ENCODE measurements at places on chromosomes 1 and 21.
A peak's percentile ranks its signal among the peaks of the same experiment; 100 is the strongest.

GRCh38 chr1:193187114-193187513 is 701 bp upstream of the B3GALT2 start:
- no peak for DNase-seq

DNA sequence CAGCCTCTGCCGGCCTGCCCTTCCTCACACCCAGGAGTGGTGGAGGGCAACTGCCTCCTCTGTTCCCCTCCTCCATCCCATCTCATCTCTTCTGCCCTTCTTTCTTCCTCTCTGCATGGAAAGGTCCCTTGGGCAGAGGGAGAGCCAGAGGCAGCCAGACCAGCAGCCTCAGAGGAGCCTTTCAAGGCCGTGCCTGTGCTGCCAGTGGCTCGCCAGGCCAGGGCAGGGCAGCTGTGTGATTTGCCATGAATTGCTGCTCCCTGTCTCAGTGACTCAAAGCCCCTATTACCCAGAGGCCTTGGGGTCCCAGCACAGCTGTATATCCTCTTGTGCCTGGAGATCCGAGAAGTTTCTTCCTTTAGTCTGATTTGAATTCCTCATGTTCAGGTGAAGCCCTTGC is 21.9 kb downstream of the TMCC2 start:
- DNase-seq, result no peak

GRCh38 chr1:19918057-19918456 is 5.4 kb downstream of the PLA2G2E start:
- DNase-seq, result peak; percentile 76

GRCh38 chr1:2533365-2533764 is 3.3 kb upstream of the HES5 start:
- no peak for DNase-seq

DNA sequence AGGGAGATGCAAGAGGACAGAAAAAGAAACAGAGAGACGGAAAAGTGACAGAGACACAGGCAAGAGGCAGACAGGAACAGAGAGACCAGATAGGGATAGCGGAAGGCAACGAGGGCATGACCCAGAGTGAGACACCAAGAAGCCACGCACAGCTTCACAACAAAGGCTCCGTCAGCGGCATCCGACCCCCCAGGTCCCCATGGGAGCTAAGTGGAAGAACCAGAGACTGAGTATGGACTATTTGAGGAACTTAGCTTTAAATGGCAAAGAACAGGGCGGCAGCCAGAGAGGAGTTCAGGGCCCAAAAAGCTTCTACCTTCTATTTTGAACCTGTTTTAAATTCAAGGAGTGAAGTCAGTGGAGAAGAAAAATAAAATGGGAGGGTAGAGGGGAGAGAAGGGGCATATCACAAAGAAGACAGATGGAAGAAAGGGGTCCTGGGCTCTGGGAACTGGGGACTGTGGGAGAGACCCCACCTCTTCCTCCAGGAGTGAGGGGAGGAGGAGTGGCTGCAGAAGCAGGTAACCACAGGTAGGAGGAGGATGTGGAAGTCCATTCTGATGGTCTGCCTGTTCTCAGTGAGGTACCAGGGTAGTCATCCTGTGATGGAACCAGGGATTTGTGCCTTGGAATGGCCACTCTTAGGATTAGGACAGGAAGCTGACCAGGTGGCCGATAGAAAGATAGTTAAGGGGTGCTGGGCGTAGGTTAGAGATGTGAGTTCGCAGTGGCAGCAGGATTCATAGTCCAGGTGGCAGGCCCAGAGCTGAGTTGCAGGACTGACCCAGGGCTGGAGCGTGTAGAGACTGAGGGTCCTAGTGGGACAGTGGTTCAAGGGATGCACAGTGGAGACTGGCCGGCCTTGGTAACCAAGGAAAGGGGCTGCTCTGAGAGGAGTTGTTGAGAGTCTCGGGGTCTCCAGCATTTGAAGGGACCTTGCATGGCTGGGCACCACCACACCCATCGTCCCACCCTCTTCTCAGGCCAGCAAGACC is 37.7 kb downstream of the CSMD2 start:
- DNase-seq, result no peak

GRCh38 chr1:85388416-85388815 is 76.5 kb downstream of the DDAH1 start:
- no peak for DNase-seq

DNA sequence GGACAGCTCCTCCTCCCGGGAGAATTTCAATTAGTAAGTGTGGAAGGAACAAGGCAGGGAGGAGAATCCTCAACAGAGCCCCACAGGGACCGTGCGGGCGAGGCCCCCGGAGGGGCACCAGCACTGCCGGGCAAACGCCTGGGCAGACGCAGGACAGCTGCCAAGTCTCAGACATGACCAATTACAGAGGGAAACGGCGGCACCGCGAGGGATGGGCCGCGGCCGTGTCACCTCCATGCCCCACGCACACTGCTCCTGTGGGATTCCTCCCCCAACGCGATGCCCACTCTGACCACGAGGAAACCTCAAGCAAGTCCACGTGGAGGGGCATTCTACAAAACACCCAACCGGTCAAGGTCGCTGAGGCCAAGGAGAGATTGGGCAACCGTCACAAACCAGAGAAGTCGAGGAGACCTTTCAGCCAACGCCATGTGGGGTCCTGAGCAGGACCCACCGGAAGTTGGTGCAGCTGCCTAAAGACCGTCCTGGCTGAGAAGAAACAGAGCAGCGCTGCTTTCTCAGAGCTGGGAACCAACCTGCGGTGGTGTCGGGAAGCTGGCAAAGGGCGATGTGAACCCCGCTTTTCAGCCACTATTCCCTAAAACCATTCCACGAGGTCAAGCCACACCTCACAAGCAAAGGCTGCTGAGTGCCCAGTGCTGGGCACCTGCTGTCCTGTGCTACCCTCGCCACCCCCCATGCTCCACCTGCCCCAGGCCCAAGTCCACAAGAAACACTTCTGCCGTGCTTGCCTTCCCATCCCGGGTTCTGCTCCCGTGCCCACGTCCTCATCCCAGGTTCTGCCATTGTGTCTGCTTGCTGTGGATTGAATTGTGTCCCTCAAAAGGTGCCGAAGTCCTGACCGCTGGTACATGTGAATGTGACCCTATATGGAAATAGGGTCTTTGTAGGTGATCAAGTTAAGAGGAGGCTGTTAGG is 1.4 kb upstream of the KRTAP10-4 start:
- DNase-seq, result no peak

GRCh38 chr1:156958247-156958714 is 37.8 kb downstream of the LRRC71 start:
- no peak for DNase-seq

- DNase-seq, result no peak
Observed at GRCh38 chr1:21673277-21673780, 4.2 kb upstream of the RAP1GAP start.

DNA sequence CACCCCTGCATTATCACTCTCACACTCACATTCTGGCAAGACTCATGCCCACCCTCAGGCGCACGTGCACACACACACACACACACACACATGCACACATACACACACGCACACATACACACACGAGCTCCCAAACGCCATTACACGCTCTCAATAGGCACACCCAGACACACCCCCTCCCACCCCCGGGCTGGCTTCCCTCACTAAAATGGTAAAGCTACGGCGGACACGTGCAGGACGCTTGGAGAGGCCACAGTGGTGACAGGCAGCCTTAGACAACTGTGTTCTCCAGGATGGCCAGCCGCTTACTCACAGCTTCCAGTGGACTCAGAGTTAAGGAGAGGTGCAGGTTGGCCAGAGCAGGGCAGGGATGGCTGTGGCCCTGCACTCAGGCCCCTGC is 10.1 kb downstream of the MATN1 start:
- DNase-seq, result no peak

DNA sequence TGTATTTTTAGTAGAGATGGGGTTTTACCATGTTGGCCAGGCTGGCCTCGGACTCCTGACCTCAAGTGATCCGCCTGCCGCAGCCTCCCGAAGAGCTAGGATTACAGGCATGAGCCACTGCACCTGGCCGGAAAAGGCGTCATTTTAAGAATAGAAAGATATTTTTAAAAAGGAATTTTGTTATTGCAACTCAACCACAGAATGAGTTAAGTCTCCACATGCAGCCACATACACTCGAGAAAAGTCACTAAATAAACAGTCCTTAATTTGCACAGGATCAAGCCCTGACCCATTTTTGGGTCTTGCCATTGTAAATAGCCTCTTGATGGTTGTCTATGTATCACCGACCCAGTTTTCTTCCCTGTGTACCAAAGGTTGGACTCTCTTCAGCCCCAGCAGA is 85.5 kb downstream of the FBXO2 start:
- DNase-seq, result no peak

DNA sequence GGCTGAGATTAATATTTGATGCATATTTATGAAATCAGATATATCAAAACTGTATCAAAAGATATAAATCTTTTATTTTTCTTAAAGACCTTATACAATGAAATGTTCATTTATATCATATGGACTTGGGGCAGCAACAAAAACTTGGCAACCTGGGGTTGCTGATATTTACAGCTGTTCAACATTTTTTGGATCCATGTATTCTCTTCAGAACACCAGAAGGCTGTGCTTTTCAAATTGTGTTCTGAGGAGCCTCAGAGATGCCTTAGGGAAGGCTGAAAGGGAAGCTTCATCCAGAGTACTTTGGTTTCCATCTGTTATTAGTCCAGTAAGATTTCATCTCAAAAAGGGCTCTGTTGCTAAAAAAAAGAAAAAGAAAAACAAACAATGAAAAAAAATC is 94.8 kb downstream of the DISC1 start:
- DNase-seq, result no peak

GRCh38 chr1:3114846-3115245 is 45.8 kb downstream of the PRDM16 start:
- no peak for DNase-seq

DNA sequence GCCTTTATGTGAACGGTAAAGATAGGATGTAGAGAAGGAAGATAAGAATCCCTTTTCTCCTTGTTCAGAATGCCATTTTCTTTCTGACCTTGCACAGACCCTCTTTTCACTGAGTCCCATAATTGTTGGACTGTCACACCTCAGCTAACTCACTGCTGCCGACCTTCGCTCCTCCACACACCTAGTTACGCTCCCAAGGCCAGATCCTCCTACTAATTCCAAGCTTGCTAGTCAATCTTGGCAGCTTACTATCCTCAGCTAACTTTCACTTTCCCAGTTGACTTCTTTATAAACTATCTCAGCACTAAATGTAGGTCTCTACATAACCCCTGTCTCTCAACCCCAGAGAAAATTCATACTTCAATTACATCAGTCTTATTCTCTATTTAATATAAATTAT is 471.8 kb upstream of the PRMT6 start:
- no peak for DNase-seq

- no peak for DNase-seq
Observed at GRCh38 chr1:100868364-100868995, 26.2 kb downstream of the EXTL2 start.

DNA sequence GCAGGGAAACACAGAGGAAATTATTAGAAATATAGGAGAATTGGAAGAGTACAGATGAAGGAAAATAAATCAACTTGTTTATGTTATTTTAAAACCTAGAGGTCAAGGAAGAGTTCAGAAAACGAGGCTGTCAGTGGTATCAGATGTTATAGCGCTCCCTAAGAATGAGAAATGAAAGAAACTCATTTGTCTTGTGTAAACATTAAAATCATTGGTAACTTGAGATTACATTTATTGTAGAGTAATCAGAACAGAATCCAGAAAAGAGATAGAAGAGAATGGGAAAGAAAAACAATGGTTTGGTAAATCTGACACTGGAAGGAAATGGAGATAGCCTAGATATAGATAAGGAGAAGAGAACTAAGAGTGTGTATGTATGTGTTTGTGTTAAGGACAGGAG is 106.4 kb downstream of the ATF6 start:
- DNase-seq, result no peak

GRCh38 chr1:37616330-37616729 is 18.4 kb downstream of the RSPO1 start:
- no peak for DNase-seq

DNA sequence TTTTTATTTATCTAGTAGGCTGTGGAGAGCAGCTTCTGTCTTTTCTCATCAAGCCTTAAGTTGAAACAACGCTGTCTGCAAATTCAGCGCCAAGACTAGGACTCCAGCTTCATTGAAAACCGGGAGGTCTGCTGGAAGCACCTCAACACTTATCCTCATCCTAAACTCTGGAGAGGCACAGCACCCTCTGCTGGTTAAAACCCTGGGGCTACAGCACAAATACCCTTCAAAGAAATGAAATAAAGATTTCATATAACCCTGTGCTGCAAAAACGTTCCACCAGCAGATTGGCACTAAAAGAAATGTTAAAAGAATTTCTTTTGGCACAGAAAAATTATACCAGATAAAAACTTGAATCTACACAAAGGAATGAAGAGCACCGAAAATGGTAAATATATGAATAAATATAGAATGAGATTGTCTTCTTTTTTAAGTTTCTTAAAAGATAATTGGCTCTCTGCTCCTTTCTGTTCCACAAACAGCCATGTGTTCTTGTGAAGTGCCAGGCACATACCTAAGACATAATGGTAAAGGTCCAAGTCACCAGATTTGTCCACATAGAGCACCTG is 227.7 kb upstream of the SAMSN1 start:
- peak; percentile 36 for DNase-seq

DNA sequence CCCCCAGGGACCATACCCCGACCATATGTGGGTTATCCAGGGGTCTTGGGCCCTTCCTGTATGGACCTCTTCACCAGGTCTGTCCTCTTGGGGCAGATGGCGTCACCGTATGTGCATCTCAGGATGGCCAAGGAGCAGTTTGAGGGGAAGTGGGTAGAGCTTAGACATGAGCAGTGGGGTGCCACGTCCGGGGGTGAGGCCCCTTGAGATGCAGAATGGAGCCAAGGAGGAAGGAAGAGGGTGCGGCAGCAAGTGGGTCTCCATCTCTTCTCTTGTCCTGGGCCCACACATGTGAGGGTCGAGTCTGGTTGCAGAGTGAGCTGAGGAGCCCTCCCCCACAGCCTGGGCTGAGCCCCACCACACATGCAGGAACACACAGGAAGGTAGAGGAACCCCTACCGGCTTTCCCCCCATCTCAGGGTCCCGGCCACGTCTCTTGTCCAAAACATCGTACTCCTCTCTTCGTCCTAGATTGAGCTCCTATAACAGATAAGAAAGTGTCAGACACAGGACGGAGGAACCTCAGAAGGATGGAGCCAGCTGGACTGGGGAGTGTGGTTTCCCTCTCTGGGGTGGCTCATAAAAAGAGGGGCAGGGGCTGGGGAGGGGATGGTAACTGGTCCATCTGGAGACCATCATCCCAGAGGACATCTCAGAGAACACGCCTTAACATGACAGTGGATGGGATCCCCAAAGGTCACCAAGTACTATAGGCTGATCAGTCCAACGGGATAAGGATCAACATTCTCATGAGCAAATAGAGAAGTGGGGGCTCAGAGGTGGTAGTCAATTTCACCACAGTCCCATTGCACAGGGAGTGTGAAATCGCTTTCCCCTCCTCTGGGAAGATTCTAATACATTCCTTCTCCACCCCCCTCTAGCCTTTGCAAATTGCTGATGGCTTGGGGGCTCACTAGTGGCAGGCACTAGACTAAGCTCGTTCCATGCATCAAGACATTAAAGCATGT is 79.9 kb downstream of the CD247 start:
- DNase-seq, result no peak

Measured in stimulated activated CD4-positive, alpha-beta T cell treated with anti-CD3 and anti-CD28 coated beads, Interleukin-1b, Interleukin-23, amount 100 ng/mL, for 1 hour (primary cell).